ENCODE measurements at places on chromosomes 11 and 22. TPM values are rescaled to one million over a fixed set of nuclear protein-coding genes. Genes with fewer than 3 reads are reported as not detected.

Gene NEFH
- 1.6 TPM for total RNA-seq

Gene PTH
- total RNA-seq: not detected

Gene CD3D
- total RNA-seq: 1.4 TPM

Gene ACRV1
- not detected for total RNA-seq

Gene SOX6
- total RNA-seq: 58.1 TPM

Gene RPUSD4
- total RNA-seq: 32.2 TPM

Gene ZW10
- 17.7 TPM for total RNA-seq

Gene HINFP
- total RNA-seq: 26.6 TPM

Gene P4HA3
- 0.58 TPM for total RNA-seq

Gene SPA17
- 5.5 TPM for total RNA-seq
